Heart left ventricle (tissue), 16 donors: ENCODE measurements at places on chromosomes 7 and 10. TPM values are rescaled to one million over a fixed set of nuclear protein-coding genes. Genes with fewer than 3 reads are reported as not detected.

- DNase-seq = no peak
Measured at GRCh38 chr10:124962421-124962820, 20.5 kb downstream of the ZRANB1 start.

MBLAC1 gene
- polyA plus RNA-seq = 3.2 TPM

DNA sequence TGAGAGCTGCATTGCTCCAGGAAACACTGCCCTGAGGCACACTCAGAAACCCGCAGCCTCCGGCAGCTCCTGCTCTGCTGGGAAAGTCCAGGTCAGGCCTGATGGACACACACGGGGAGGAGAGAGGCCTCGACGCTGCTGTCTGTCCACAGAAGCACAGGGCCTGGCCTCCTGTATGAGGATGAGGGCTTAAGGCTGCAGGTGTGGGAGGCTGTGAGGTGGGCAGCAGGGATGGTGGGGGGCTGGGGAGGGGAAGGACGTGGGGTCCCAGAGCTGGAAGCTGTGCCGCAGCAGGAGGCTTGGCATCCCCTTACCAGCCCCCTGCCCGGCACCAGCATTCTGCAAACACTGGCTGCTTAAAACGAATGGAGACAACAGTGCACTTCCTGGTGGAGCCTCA, 186.2 kb downstream of the DNAJB6 start:
- DNase-seq = no peak

DNA sequence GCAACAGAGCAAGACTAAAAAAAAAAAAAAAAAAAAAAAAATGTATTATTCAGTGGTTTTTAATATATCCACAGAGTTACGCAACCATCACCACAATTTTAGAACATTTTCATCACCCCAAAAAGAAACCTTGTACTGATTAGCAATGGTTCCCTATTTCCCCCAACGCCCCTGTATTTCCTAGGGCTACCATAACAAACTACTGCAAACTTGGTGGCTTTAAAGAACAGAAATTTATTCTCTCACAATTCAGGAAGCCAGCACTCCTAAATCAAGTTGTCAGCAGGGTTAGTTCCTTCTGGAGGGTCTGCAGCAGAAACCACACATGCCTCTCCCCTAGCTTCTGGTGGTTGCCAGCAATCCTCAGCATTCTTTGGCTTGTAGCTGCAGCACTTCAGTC, 5.9 kb upstream of the NUP42 start:
- DNase-seq = no peak

GSTO1 gene
- polyA plus RNA-seq = 699 TPM

DNA sequence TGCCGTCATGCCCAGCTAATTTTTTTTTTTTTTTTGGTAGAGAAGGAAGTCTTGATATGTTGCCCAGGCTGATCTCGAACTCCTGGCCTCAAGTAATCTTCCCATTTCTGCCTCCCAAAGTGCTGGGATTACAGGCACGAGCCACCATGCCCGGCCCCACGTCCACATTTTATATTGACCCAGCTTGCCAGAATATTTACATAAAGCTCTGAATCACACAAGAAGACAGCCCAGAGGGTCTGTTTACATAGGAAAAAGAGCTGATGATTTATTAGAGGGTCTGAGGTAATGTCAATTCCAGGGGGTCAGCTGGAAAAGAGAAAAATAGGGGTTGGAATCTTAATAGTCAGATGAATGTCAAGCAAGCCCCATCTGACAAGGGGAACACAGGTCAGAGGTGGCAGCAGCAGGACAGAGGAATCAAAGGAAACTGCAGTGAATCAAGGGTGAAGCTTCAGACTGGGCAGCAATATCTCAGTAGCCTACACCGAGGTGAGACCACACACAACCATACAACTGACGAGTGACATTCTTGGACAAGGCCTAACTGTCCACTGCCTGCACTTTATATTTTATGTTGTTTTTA, 15.8 kb upstream of the SLF2 start:
- no peak for DNase-seq

- no peak for DNase-seq
Measured at GRCh38 chr10:71521504-71522441, 125.1 kb downstream of the CDH23 start.

AKR1C4 gene
- not detected for polyA plus RNA-seq

GRCh38 chr10:101896225-101896877, 52.8 kb upstream of the KCNIP2 start:
- no peak for DNase-seq
